Transverse colon (tissue), 4 donors: ENCODE measurements at places on chromosomes 2 and 18. TPM values are rescaled to one million over a fixed set of nuclear protein-coding genes. Genes with fewer than 3 reads are reported as not detected.

The IL36RN gene
- not detected for total RNA-seq

DNA sequence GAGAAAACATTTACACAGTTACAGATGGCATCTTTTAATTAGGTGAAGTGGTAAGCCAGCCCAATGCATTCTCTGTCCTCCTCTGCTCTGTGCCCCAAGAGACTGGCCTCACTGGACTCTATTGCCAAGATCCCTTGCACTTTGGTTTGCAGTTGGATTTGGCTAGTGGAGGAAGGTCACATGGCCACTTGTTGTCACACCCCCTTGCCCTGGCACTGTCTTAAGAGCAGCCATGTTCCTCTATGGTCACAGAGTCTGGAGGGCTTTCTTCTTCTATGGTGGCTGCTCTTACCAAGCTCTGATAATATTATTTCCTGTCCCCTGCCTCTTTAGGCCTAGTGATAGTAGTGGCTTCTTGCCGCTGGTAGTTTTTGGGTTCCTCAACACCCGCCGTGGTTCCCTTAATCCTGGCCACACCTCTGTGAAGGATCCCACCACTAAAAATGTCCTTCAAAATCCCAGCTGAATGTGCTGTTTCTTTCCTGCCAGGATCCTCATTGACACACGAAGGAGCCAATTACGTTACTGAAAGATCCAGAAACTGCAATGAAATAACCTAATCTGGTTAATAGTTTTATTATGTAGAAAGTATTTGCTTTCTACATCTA is 111.1 kb downstream of the CDC42EP3 start:
- DNase-seq: no peak
- H3K36me3 ChIP-seq: no peaks in the 10 kb centered on the region

- no peaks in the 10 kb centered on the region for H3K27me3 ChIP-seq
- no peaks in the 10 kb centered on the region for H3K4me1 ChIP-seq
- no peak overlapping the region for H3K27ac ChIP-seq
Measured at GRCh38 chr2:95314964-95315611, 17.9 kb downstream of the KCNIP3 start.

- H3K4me3 ChIP-seq: no peak overlapping the region
- no peak overlapping the region for H3K27ac ChIP-seq
- peaks cover 12% of the 10 kb centered on the region for H3K27me3 ChIP-seq
- H3K36me3 ChIP-seq: no peaks in the 10 kb centered on the region
- no peaks in the 10 kb centered on the region for H3K4me1 ChIP-seq
Measured at GRCh38 chr2:104897515-104898184, 43.7 kb downstream of the POU3F3 start.

The CAPN14 gene
- total RNA-seq: 0.14 TPM

- H3K36me3 ChIP-seq: no peaks in the 10 kb centered on the region
- DNase-seq: peak; percentile 85
- H3K4me1 ChIP-seq: peaks cover 26% of the 10 kb centered on the region
- H3K4me3 ChIP-seq: peak overlapping the region; percentile 1
- H3K27me3 ChIP-seq: no peaks in the 10 kb centered on the region
Measured at GRCh38 chr2:199739413-199740110, 111.4 kb downstream of the FTCDNL1 start.

- no peaks in the 10 kb centered on the region for H3K36me3 ChIP-seq
- H3K4me3 ChIP-seq: no peak overlapping the region
- no peak for DNase-seq
- H3K27ac ChIP-seq: no peak overlapping the region
- no peaks in the 10 kb centered on the region for H3K27me3 ChIP-seq
- no peaks in the 10 kb centered on the region for H3K4me1 ChIP-seq
Measured at GRCh38 chr18:27411911-27412310, 226.8 kb upstream of the CHST9 start.

GRCh38 chr2:160931531-160931930 is 228.7 kb upstream of the TANK start:
- no peaks in the 10 kb centered on the region for H3K27me3 ChIP-seq
- DNase-seq: no peak
- no peaks in the 10 kb centered on the region for H3K4me1 ChIP-seq
- no peak overlapping the region for H3K4me3 ChIP-seq

GRCh38 chr2:68124321-68124720 is 33.4 kb upstream of the PNO1 start:
- no peaks in the 10 kb centered on the region for H3K36me3 ChIP-seq
- no peak overlapping the region for H3K4me3 ChIP-seq
- no peaks in the 10 kb centered on the region for H3K27me3 ChIP-seq

DNA sequence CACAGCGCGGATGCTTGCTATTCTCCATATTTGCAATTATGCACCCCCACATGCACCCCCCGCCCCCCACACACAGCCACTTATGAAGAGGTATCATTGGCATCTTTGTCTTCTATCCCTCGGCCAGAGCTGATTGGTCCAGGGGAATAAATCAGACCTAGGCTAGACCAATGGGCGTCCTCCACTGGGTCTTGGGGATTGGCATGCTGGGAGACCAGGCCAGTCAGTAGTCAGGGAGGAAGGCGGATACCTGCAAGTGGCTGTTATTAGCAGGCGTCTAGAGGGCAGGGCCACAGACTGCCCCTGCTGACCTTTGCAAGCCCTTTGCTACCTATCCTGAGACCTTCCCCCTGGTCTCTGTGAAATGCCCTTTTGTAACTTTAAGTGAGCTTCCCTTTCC is 30.0 kb downstream of the ATOH8 start:
- H3K27me3 ChIP-seq: no peaks in the 10 kb centered on the region
- H3K4me3 ChIP-seq: no peak overlapping the region
- H3K4me1 ChIP-seq: peaks cover 4% of the 10 kb centered on the region
- no peak overlapping the region for H3K27ac ChIP-seq
- H3K36me3 ChIP-seq: no peaks in the 10 kb centered on the region

DNA sequence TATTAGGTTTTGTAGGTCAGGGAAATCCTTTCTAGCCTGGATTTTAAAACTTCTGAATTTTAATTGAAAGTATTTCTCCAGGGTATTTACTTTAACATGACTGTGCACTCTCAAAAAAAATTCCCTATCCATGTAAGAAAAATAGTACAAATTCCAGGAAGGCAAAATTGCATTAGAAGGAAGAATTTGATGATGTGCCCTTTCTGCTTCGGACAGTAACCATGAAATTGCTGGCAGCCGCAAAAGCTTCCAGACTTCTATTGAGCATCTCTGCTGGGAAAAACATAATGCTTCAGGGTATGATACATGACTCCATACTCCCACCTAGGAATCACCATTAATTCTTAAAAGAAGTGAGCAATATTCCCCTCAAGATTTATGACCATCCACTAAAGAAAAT is 17.2 kb upstream of the KLF7 start:
- no peak overlapping the region for H3K27ac ChIP-seq
- H3K27me3 ChIP-seq: no peaks in the 10 kb centered on the region
- no peak overlapping the region for H3K4me3 ChIP-seq
- H3K36me3 ChIP-seq: no peaks in the 10 kb centered on the region
- no peak for DNase-seq
- H3K4me1 ChIP-seq: no peaks in the 10 kb centered on the region

The FHOD3 gene
- total RNA-seq: 6.3 TPM

DNA sequence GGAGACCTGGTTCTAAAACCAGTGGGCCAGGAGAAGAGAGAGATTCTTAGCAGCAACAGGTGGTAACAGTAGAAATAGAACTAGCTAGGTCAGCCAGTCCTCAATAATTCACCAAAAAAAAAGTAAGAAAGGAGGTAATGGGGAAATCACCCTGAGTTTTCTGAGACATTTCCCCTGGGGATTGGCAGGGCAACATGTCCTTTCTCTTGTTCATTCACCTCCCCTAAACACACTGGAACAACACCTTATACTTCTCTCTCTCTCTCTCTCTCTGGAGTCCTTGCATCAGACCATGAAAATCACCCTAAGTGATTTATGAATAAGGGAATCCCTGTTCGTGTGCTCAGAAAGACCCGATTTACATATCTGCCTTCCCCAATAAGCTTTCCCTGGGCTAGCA is 64.8 kb downstream of the COX7A2L start:
- H3K27ac ChIP-seq: no peak overlapping the region
- H3K4me1 ChIP-seq: no peaks in the 10 kb centered on the region
- no peak for DNase-seq
- no peak overlapping the region for H3K4me3 ChIP-seq
- H3K36me3 ChIP-seq: peaks cover 26% of the 10 kb centered on the region
- no peaks in the 10 kb centered on the region for H3K27me3 ChIP-seq

The CARF gene
- total RNA-seq: 98.4 TPM

The MYCN gene
- total RNA-seq: 7.0 TPM

- no peak for DNase-seq
- H3K27ac ChIP-seq: no peak overlapping the region
- no peak overlapping the region for H3K4me3 ChIP-seq
- H3K4me1 ChIP-seq: no peaks in the 10 kb centered on the region
- no peaks in the 10 kb centered on the region for H3K36me3 ChIP-seq
Measured at GRCh38 chr2:197090742-197091367, 164.3 kb upstream of the PGAP1 start.

The PJVK gene
- 1.6 TPM for total RNA-seq

DNA sequence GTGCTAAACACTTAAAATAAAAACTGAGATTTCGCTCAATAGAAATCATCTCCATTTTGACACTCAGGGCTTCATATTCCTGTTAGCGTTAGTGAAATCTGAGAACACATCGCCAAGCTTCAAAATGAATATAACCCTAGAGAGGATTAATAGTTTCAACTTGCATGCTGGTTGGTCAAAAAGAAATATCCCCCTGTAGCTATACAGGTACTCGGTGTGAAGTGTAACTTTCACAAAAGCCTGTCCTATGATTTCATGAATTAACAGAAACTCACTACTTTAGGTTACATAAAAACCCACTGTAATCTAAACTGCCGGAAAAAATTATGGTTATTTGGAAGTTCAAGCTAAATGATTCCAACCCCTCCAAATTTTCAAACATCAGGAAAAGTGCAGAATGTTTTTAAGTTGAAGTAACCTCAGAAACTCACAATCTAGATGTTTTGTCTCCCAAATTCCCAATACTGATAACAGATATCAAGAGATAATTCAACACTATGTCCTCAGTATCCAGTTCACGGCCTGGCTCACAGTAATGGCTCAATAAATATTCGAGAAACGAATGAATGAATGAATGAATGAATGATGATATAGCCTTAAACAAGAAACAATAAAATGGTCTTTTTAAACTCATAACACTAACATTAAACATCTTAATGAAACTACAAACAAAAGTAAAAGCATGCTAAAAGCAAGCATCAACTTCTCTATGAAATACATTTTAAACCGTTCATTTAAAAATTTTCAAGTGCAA is 2.5 kb downstream of the TLK1 start:
- no peaks in the 10 kb centered on the region for H3K27me3 ChIP-seq
- H3K27ac ChIP-seq: no peak overlapping the region
- no peaks in the 10 kb centered on the region for H3K36me3 ChIP-seq

DNA sequence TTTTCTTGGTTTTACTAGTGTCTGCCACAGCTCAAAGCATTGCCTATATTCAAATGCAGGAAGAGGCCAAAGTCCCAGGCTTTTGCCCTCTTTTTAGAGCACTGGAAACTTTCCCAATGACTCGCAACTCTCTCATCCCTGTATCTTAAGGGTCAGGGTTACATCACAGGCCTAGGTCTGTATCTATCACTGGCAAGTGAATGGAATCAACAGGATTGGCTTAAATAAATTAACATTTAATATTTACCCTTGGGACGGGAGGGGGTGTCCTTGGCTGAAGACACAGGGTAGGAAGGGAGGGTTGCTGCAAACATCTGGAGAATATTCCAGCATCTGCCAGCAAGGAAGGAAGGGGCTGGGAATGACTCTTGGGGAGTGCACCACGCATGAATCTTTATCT is 242.6 kb downstream of the SLC4A3 start:
- H3K27ac ChIP-seq: no peak overlapping the region
- H3K27me3 ChIP-seq: no peaks in the 10 kb centered on the region
- no peaks in the 10 kb centered on the region for H3K36me3 ChIP-seq
- no peaks in the 10 kb centered on the region for H3K4me1 ChIP-seq
- no peak for DNase-seq

The UBE2F gene
- 69.2 TPM for total RNA-seq

The CHST9 gene
- 0.41 TPM for total RNA-seq

- no peaks in the 10 kb centered on the region for H3K4me1 ChIP-seq
- no peak overlapping the region for H3K27ac ChIP-seq
- H3K27me3 ChIP-seq: no peaks in the 10 kb centered on the region
Measured at GRCh38 chr2:149538138-149538833, 49.3 kb downstream of the MMADHC start.

- H3K4me1 ChIP-seq: peaks cover 7% of the 10 kb centered on the region
- no peak overlapping the region for H3K4me3 ChIP-seq
- DNase-seq: no peak
- no peaks in the 10 kb centered on the region for H3K27me3 ChIP-seq
Measured at GRCh38 chr2:230011617-230012016, 57.1 kb downstream of the SLC16A14 start.

DNA sequence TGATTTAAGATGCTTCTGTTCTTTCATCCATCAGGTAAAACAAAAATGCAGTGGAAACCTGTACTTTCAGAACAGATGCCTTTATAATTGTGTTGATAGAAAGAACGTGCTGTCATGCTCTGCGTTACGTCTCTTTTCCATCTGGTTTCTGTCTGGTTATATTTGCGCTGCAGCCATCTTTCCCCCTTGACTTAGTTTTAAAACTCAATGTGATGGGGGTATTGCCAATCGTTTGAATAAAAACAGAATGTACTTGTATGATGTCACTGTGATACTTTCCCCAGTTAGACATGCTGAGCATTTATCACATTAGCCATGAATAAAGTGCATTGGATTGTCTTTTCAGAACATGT is 508.6 kb downstream of the ADCYAP1 start:
- H3K4me1 ChIP-seq: no peaks in the 10 kb centered on the region
- DNase-seq: no peak
- H3K36me3 ChIP-seq: no peaks in the 10 kb centered on the region

The DRC1 gene
- not detected for total RNA-seq

GRCh38 chr2:43194121-43194869 is 32.1 kb downstream of the ZFP36L2 start:
- H3K36me3 ChIP-seq: no peaks in the 10 kb centered on the region
- peaks cover 34% of the 10 kb centered on the region for H3K4me1 ChIP-seq
- H3K4me3 ChIP-seq: peak overlapping the region; percentile 3
- peak overlapping the region; percentile 87 for H3K27ac ChIP-seq

The DSC2 gene
- 62.1 TPM for total RNA-seq

- peaks cover 92% of the 10 kb centered on the region for H3K27me3 ChIP-seq
- peak overlapping the region; percentile 68 for H3K4me3 ChIP-seq
- peak; percentile 62 for DNase-seq
- H3K27ac ChIP-seq: peak overlapping the region; percentile 85
- H3K4me1 ChIP-seq: peaks cover 32% of the 10 kb centered on the region
Measured at GRCh38 chr2:199463708-199464605, 6.2 kb upstream of the SATB2 start.

The NAT8 gene
- 4.6 TPM for total RNA-seq

DNA sequence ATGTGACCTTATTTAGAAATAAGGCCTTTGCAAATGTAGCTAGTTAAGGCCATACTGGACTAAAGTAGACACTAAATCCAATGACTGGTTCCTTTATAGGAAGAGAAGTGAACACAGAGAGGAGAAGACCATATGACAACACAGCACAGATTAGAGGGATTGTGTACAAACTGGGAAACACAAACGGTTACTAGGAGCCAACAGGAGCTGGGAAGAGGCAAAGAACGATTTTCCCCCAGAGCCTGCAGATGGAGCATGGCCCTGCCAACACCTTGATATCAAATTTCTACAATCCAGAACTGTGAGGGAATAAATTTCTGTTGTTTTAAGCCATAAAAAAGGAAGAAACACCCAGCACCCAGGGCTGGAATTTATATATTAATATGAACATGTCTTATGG is 38.7 kb upstream of the COL5A2 start:
- no peaks in the 10 kb centered on the region for H3K27me3 ChIP-seq
- no peak overlapping the region for H3K4me3 ChIP-seq
- H3K4me1 ChIP-seq: peaks cover 7% of the 10 kb centered on the region
- H3K36me3 ChIP-seq: no peaks in the 10 kb centered on the region
- no peak for DNase-seq
- H3K27ac ChIP-seq: no peak overlapping the region
